ENCODE measurements at places on chromosomes 6 and 20.
A peak's percentile ranks its signal among the peaks of the same experiment; 100 is the strongest.

DNA sequence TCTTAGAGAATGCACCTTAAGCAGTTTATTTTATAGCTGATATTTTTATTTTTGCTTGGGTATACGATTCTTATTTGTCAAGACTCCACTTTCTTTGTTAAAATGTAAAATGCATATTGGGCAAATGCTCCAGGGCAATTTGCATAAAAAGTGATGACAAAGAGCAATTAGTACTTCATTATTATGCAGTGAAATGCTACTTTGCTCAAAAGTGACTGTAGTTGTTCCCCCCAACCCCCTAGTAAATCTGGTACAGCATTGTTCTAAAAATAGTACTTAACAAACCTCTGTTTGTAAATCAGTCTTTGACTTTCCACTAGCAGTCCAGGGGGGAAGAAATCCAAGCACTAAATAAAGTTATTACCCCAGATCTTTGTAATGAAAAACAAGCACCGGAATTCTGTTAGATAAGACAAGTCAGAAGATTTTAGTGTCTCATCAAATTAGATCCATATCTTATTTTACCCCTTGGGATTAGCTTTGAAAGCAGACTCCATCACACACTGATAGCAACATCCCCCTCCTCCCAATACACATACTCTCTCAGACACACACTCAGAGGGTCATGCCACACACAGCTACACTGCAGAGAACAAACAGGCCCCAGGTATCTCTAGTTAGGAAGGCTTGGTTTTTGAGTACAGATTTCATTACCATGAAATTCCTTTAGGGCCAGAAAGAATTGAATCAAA, 32.9 kb upstream of the BACH2 start:
- no peak for DNase-seq

DNA sequence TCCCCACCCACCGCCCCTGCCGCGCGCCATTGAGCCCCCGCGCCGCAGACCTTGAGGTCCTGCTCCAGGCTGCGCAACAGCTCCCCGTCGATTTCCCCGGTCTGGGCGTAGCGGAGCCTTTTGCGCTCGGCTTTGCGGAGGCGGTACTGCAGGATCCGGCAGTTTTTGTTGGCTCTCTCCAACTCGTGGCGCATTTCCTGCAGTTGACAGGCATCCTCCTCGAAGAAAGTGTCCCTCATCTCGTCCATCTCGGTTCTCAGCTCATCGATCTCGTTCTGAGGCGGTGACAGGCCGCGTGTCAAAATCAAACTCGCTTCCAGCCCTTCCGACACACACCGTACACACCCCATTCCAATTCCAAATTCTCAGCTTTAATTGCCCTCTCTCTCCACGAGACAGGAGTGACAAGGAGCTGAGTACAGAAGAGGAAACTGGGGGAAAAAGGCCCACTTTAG, 4.3 kb downstream of the MTCL3 start:
- no peak for DNase-seq

GRCh38 chr6:64014595-64014994, 379.0 kb downstream of the PHF3 start:
- DNase-seq = no peak

DNA sequence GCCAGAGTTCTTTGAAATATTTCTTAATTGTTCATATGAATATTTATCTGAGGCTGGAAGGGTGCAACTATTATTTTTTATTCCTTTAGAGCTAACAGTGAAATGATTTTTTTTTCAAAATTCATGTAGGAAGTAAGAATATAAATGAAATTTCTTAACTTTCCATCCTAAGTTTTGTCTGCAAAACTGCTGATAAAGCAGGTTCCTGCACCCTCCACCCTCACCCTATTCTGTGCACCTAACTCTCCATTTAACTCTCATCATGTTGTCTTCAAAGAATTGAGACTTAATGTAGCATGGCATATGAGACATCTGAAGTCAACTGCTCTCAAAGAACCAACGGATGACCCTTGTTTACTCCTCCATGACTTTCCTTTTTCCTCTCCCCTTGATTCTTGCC, 23.5 kb upstream of the MANEA start:
- no peak for DNase-seq

DNA sequence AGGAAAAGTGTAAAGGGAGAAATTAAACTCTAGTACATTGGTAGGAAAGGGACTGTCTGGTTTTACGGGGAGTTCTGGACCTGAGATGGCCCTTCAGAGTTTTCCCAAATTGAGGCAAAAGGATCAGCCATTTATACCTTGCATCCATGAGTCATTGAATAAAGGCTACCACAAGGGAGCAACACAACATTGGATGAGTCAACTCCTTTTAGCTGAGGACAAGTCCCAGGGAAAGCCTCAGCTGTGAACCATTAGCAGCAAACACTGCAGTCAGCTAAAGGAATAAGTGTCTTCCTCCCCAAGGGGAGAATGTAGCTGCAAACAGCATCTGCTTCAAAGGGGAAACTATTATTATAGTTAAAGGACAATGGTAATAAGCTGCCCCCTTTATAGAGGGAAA, 468.7 kb upstream of the ID4 start:
- DNase-seq = peak; percentile 46

- no peak for DNase-seq
Measured at GRCh38 chr6:797479-798077, 104.6 kb upstream of the EXOC2 start.

GRCh38 chr6:34772940-34773339, 15.6 kb downstream of the SNRPC start:
- DNase-seq = no peak

GRCh38 chr20:57291003-57291402, 24.6 kb upstream of the BMP7 start:
- no peak for DNase-seq

DNA sequence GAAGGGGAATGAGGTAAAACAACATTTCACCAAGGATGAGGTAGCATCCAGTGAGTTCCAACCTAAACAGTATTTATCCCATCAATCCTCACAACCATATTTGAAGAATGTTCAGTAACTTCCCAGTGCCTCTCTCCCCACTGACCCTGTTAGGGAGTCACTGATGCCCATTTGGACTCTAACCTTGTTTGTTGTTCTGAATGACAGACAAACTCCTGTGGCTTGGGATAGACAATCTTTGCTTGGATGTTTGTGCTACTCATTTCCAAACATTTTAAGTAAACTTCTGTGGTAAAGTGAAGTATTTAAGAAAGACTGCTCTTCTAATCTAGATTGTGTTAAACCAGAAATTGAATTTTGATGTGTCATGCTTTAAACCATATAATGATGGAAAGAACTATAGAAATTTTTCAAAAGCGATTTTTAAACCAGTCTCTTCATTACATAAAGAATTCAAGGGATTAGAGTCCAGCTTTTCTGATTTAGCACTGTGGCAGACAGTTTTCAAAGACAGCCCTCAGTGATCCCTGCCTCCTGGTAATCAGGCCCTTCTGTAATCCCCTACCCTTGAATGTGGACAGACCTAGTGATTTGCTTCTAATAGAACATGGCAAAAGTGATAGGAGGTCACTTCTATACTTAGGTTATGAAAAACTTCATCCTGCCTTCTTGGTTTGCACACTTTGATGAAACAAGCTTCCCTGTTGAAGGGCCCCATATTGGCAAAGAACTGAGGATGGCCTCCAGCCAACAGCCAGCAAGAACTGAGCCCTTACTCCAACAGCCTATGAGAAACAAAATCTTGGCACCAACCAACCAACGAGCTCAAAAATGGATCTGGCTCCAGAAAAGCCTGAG, 191.6 kb downstream of the DST start:
- DNase-seq = no peak

GRCh38 chr6:92538926-92539325, 880.4 kb downstream of the EPHA7 start:
- no peak for DNase-seq

DNA sequence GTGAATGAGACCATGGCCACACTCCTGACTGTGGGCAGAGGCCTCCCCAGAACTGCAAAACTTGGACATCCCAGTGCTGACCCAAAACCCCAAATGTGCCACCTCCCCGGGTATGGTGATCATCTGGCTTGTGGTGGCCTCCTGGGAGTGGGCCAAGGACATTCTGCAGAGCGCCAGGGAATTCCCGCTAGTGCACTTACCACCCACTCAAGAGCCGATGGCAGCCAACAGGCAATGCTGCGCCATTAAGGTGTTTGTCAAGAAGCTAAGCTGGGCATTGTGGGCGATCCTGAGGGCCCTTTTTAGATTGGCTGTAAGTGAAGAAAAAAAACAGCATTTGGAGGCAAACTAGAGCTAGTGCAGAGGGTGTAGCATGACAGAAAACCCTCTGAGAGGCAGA, 9.4 kb downstream of the MMP24 start:
- no peak for DNase-seq

DNA sequence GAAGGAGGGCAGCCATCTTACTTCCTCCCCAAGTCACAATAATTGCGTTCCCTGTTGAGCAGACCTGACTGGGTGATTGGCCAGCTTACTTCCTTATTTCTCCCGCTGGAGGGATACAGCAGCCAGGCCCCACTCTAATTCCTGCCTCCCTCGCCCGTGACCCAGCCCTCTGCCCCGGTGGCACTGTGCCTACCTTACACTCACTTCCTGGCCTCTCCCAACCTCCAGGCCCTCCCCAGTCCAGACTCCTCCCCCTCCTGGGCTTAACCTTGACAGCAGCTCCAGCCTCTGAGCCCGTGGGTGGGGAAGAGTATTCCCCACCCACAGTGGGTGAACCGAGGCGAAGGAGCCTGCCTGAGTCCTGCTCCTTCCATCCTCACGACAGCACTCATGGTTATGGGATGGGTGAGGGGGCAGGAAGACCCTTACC, 3.0 kb downstream of the BAK1 start:
- no peak for DNase-seq

DNA sequence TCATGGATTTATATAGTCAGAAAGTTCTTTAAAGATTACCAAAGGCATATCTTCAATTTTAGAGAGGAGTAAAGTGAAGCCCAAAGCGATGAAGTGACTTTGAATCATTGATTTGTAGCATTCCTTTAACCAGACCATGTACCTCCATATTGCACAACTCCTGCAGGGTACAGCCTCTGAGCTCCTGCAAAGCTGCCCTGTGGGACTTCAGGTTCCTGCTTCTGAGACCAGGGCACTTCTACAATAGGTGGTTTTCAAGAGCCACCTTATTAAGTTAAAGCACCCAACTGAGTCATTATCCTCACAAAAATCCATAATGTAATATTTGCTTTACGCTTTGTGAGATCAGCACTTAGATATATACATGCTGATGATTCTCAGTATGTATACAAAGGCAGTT, 270.7 kb upstream of the RGS17 start:
- DNase-seq = no peak

DNA sequence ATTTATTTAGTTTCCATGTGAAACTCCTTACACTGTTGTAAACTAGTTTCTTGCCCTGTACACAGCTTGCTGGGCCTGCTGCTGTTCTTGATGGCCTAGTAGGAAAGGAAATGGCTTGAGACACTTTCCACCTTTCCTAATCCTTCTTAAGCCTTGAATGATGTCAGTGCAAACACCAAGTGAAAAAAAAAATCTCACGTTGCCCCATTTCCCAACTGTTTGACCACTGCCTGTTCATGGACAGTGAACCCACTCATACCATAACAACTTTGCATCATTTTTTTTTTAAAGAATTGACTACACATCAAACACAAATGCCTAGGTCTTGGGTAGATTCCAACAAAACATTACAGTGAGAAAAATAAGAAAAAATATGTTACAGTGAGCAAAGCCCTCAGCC, 653.6 kb upstream of the FLRT3 start:
- DNase-seq = no peak

DNA sequence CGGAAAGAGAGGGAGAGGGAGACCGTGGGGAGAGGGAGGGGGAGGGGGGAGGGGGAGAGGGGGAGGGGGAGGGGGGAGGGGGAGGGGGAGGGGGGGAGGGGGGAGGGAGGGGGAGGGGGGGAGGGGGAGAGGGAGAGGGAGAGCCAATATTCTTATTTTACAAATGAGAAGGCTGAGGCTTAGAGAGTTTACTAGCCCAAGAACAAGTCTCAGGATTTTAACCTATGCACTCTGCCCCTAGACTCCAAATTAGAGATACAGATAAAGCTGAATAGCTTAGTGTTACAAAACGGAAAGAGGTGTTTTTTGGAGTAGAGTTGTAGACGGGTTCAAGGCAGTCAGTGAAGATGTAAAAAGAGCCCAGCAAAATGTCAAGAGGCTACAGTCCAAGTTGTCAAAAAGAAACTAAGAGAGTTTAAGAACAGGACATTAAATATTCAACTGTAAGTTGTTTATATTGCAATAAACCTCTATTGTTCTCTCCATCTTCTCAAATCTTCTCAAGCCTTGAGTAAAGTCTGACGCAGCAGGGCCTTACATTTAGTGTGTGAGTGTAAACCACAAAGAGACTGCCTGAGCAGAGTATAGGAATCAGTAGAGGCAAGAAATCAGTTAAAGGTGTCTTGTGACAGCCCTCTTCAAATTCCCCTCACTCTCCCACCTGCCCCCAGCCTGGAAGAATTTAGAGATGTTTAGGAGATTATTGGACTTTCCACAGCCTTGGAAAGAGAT, 34.9 kb upstream of the AKIRIN2 start:
- no peak for DNase-seq

GRCh38 chr6:143225929-143226328, 165.2 kb downstream of the AIG1 start:
- DNase-seq = no peak

DNA sequence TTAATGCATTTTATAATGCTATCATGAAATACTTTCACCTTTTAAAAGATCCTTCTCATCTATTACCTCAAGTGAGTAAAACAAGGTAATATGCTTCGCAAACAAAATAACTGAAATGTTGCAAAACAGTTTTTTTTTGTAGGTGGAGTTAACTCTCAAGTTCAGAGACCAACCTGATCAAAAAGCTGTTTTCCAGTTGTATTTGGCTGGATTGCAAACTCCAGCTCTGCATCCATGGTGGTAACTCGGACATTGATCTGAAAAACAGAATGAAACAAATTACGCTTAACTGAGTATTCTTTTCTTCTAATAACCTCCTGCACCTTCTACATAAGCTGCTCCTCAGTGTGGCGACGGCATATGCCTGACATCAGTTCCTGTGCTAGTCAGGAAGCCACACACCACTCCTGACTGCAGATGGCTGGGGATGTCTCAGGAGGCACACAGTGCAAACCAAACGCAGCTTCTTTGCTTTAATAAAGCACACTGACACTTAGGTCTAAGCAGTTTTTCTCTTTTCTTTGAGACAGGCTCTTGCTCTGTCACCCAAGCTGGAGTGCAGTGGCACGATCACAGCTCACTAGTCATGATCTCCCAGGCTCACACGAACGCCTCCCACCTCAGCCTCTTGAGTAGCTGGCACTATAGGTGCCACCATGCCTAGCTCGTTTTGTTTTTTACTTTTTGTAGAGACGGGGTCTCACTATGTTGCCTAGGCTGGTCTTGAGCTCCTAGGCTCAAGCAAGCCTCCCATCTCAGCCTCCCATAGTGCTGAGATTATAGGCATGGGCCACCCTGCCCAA, 29.9 kb downstream of the EZR start:
- no peak for DNase-seq

GRCh38 chr6:160344271-160344670, 3.9 kb upstream of the SLC22A3 start:
- no peak for DNase-seq

All from epithelial cell of proximal tubule (primary cell).